ENCODE measurements at places on chromosomes 13 and 19. TPM values are rescaled to one million over a fixed set of nuclear protein-coding genes. Genes with fewer than 3 reads are reported as not detected.

PRODH2 gene
- total RNA-seq, result not detected

SPINT2 gene
- total RNA-seq, result 9.2 TPM

FGF22 gene
- 0.84 TPM for total RNA-seq

SIGLEC5 gene
- not detected for total RNA-seq

CGB2 gene
- not detected for total RNA-seq

FFAR2 gene
- not detected for total RNA-seq

QPCTL gene
- 11.8 TPM for total RNA-seq
